ENCODE measurements at places on chromosomes 2 and 18. TPM values are rescaled to one million over a fixed set of nuclear protein-coding genes. Genes with fewer than 3 reads are reported as not detected.

- H3K27ac ChIP-seq = no peak overlapping the region
- H3K4me1 ChIP-seq = peaks cover 3% of the 10 kb centered on the region
- DNase-seq = peak; percentile 5
These were observed 23.7 kb downstream of the RTP5 start for GRCh38 chr2:241893265-241893664.

DNA sequence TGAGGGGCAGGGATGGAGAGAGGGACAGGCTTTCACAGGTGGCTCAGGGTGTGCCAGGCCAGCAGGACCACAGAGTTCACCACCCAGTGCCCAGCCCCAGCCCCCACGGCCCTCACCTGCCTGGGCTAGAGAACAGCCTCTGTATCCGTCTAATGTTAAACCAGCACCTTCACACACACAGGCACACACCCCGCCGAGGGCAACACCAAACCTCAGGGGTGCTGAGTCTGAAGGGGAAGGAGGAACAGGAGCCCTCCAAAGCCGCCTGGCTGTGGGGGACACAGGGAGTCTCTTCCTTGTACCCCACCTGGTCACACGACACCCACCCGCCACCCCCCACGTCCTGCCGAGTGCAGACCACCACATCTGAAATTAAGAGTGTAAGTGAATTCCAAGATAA lies 205.8 kb upstream of the SALL3 start:
- H3K27me3 ChIP-seq = peaks cover 2% of the 10 kb centered on the region
- H3K4me3 ChIP-seq = no peak overlapping the region
- no peaks in the 10 kb centered on the region for H3K36me3 ChIP-seq
- no peaks in the 10 kb centered on the region for H3K4me1 ChIP-seq
- no peak overlapping the region for H3K27ac ChIP-seq

DNA sequence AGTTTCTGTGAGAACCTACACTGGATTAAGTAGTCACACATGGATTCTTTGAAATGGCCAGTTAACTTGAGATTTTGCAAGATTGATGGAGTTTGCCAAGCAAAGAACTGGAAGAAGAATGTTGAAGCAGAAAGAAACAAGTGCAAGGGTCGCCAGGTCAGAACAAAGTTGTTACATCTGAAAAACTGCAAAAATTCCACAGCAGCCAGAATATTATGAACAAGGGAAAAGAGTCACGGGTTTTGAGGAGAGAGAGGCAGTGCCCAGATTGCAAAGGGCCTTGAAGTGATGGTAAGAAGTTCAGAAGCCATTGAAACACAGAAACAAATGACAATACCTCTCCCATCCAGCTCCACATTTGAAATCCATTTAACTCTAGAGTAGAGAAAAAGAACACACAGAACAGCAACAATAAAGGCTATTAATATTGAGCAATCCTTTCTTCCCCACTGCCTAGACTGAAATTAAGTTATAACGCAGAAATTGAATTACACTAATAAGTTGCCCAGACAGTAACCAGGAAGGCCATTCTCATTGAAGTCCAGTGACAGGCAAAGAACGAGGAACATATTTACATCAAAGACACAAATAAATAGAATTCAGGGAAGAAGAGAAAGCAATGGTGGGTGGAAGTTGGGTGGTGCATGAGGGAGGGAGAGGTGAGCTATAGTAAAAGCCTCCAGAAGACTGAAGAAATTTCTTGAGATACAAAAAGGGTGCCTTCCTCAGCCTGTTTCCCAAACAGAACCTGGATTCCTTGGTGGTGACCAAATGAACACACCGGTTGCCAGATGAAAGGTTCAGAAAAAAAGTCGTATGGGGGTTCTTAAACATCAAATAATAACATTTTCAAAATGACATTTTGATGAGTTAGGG lies 80.6 kb downstream of the ARHGAP15 start:
- peaks cover 61% of the 10 kb centered on the region for H3K36me3 ChIP-seq
- no peak for DNase-seq
- no peaks in the 10 kb centered on the region for H3K27me3 ChIP-seq
- H3K4me1 ChIP-seq = peaks cover 18% of the 10 kb centered on the region
- no peak overlapping the region for H3K4me3 ChIP-seq

DNA sequence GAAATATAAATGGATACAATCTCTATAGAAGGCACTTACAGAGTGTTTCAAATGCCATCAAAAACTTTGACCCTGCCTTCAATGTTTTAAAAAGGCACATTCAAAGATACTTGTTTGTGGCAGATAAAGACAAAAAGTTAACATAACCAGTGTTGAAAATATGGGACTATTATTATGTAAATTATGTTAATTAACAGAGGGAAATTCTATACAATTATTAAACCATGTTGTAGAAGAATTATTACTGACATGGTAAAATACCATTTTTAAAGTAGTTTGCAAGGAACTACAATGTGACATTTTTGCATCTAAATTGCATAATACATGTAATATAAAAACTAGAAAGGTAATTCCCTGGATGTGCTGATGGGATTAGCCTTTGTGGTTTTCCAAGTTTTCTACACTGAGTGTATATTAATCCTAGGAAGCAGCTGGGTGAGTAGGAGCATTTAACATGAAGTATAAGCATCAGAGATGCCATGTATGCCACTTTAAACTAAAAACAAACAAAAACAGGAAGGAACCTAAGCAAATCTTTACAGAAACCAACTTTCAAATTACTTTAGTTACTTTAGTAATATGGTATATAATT lies 21.7 kb downstream of the MIB1 start:
- H3K27ac ChIP-seq = no peak overlapping the region
- no peak overlapping the region for H3K4me3 ChIP-seq
- peaks cover 19% of the 10 kb centered on the region for H3K36me3 ChIP-seq

GRCh38 chr18:76412818-76413565 lies 82.0 kb downstream of the ZNF516 start:
- peaks cover 8% of the 10 kb centered on the region for H3K36me3 ChIP-seq
- no peaks in the 10 kb centered on the region for H3K27me3 ChIP-seq
- H3K27ac ChIP-seq = no peak overlapping the region
- DNase-seq = no peak

DNA sequence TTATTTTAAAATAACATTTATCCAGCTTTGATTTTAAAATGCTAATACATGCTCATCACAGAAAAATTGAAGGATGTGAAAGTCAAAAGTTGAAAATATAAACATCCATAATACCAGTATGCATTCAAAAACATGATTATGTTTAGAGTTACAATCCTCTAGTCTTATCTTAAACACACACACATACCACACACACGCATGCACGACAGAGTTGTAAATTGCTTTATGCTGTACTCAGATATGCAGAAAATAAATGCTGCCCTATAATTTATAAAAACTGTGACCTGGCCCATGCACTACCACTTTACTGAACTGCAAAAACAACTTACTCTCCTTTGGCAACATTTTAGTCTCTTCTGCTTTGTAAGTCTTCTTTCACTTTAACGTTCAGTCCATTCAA lies 793.0 kb upstream of the FANCL start:
- H3K27me3 ChIP-seq = peaks cover under 1% of the 10 kb centered on the region
- no peak for DNase-seq
- no peak overlapping the region for H3K27ac ChIP-seq

- H3K27ac ChIP-seq = no peak overlapping the region
- no peak overlapping the region for H3K4me3 ChIP-seq
- peaks cover 2% of the 10 kb centered on the region for H3K27me3 ChIP-seq
- no peaks in the 10 kb centered on the region for H3K36me3 ChIP-seq
- DNase-seq = no peak
These were observed 50.8 kb upstream of the THSD7B start for GRCh38 chr2:136714452-136714951.

DNA sequence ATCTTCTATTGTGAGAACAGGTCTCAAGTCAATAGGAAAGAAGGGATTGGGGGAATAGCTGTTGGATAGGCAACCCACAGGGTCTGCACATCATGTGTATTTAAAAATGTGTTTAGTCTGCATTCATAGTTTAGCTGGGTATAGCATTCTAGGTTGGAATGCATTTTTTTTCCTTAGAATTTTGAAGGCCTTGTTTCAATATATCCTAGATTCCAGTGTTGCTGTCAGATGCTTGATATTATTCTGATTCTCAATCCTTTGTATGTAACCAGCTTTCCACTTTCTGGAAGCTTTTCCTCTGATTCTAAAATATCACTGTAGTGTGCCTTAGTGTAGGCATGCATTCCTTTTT lies 9.0 kb upstream of the ATP8B1 start:
- H3K4me1 ChIP-seq = no peaks in the 10 kb centered on the region
- H3K27ac ChIP-seq = no peak overlapping the region
- H3K36me3 ChIP-seq = peaks cover 6% of the 10 kb centered on the region
- no peak overlapping the region for H3K4me3 ChIP-seq

GRCh38 chr2:196291426-196291825 lies 120.0 kb upstream of the STK17B start:
- peaks cover 42% of the 10 kb centered on the region for H3K4me1 ChIP-seq
- no peaks in the 10 kb centered on the region for H3K27me3 ChIP-seq
- DNase-seq = no peak
- peaks cover 2% of the 10 kb centered on the region for H3K36me3 ChIP-seq
- H3K4me3 ChIP-seq = peak overlapping the region; percentile 4
- no peak overlapping the region for H3K27ac ChIP-seq

- H3K4me3 ChIP-seq = no peak overlapping the region
- H3K4me1 ChIP-seq = peaks cover 85% of the 10 kb centered on the region
- no peaks in the 10 kb centered on the region for H3K27me3 ChIP-seq
- DNase-seq = no peak
- H3K36me3 ChIP-seq = peaks cover 70% of the 10 kb centered on the region
- H3K27ac ChIP-seq = no peak overlapping the region
These were observed 8.1 kb downstream of the SMAD7 start for GRCh38 chr18:48942554-48943261.

- peaks cover 11% of the 10 kb centered on the region for H3K4me1 ChIP-seq
- H3K36me3 ChIP-seq = no peaks in the 10 kb centered on the region
- H3K27me3 ChIP-seq = peaks cover 5% of the 10 kb centered on the region
- no peak for DNase-seq
These were observed 277.2 kb downstream of the AGPS start for GRCh38 chr2:177669625-177670330.

GRCh38 chr2:210895132-210895531 lies 338.7 kb downstream of the CPS1 start:
- H3K36me3 ChIP-seq = no peaks in the 10 kb centered on the region
- no peak for DNase-seq
- H3K4me3 ChIP-seq = no peak overlapping the region
- no peak overlapping the region for H3K27ac ChIP-seq

DNA sequence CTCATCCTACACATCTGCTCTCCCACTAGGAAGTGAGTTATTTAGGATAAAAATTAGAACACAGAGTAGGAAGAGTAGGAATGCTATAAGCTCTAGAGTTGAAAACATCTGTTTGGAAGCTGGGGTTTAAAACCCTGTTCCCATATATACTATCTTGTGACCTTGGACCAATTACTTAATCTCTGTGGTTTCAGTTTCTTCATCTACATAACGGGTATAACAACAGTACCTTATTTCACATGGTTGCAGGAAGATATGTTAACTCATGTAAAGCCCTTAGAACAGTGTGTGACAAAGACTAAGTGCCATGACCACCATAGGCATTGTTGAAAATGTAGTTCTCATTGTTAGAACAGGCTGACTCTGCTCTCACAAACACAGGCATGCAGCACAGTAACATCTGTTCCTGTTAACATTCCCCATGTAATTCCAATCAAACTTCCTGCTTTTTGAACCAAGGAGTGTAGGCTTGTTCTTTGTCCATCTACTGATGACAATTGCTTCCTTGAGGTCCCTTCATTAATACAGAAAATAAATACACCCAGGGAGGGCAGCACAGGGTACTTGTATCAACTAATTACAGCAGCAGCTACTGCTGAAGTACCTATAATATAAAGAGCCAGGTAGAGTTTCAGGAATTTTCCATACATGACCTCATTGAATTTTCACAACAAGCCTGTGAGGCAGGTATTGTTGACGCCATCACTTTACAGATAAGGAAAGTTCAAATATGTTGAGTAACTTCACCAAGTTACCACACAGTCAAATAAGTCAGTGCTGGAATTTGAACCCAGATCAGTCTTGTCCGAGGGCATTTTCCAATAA lies 204.2 kb downstream of the L3MBTL4 start:
- H3K4me1 ChIP-seq = no peaks in the 10 kb centered on the region
- no peak for DNase-seq
- H3K27me3 ChIP-seq = no peaks in the 10 kb centered on the region
- H3K27ac ChIP-seq = no peak overlapping the region
- H3K36me3 ChIP-seq = no peaks in the 10 kb centered on the region

DNA sequence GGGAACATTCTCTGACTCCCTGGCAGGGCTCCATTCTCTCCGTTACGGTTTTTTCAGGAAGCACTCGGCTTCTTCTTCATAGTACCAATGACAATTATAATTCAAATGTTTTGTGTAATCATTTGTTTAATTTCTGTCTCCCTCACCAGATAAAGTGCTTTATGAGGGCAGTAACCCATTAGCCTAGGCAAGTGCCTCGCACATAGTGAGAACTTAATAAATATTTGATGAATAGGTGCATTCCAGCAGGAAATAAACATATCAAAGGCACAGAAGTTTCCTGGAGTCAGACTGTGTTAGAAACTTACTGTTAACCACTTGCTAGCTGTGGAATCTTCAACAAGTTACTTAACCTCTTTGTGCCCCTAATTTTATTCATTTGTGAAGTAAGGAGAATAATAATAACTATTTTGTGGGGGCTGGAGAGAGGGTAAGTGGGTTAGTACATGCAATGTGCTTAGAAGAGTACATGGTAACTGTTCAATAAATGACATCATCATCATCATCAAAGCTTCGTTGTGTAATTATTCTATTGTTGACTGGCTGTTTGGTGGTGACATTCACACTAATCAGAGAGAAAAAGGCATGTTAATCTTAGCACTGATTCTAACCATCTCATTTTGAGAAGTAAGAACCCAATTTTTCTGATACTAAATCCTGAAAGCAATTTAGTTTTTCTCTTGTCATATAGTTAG lies 352.3 kb downstream of the INSIG2 start:
- no peak for DNase-seq
- no peak overlapping the region for H3K27ac ChIP-seq
- H3K27me3 ChIP-seq = peaks cover 4% of the 10 kb centered on the region
- no peaks in the 10 kb centered on the region for H3K36me3 ChIP-seq

- DNase-seq = no peak
- H3K4me3 ChIP-seq = no peak overlapping the region
- no peaks in the 10 kb centered on the region for H3K36me3 ChIP-seq
- peaks cover 6% of the 10 kb centered on the region for H3K27me3 ChIP-seq
- H3K4me1 ChIP-seq = no peaks in the 10 kb centered on the region
These were observed 62.9 kb downstream of the POMC start for GRCh38 chr2:25105336-25106085.

DNA sequence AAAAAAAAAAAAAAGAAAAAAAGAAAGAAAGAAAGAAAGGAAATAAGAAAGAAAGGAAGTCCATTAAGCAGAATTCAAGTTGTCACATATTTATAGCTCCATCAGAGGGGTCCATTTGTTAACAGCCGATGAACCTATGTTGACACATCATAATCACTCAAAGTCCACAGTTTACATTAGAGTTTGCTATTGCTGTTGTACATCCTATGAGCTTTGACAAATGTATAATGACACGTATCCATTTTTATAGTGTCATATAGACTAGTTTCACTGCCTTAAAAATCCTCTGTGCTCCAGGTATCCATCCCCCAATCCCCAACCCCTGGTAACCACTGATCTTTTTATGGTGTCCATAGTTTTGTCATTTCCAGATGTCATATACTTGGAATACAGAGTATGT lies 335.2 kb downstream of the RND3 start:
- no peak for DNase-seq
- no peaks in the 10 kb centered on the region for H3K36me3 ChIP-seq
- H3K27me3 ChIP-seq = peaks cover 2% of the 10 kb centered on the region

ASXL3 gene
- total RNA-seq = not detected

SULT6B1 gene
- not detected for total RNA-seq

APCDD1 gene
- not detected for total RNA-seq

UGT1A3 gene
- total RNA-seq = not detected

HRH4 gene
- 0.22 TPM for total RNA-seq

CMPK2 gene
- total RNA-seq = 106 TPM

SLC9A4 gene
- total RNA-seq = 0.08 TPM
